ENCODE measurements at places on chromosomes 1 and 21.

- no peak for DNase-seq
These were observed 97.7 kb downstream of the VPS13D start for GRCh38 chr1:12327566-12327965.

- DNase-seq, result no peak
These were observed 5.9 kb upstream of the DPT start for GRCh38 chr1:168734946-168735345.

- DNase-seq, result no peak
These were observed 207.7 kb downstream of the PTPRC start for GRCh38 chr1:198846556-198846955.

- no peak for DNase-seq
These were observed 2.2 kb upstream of the KRTAP10-12 start for GRCh38 chr21:44694776-44695175.

Measured in astrocyte of the cerebellum (primary cell).